Kidney (tissue), 22 donors: ENCODE measurements at places on chromosomes 1 and 21.

DNA sequence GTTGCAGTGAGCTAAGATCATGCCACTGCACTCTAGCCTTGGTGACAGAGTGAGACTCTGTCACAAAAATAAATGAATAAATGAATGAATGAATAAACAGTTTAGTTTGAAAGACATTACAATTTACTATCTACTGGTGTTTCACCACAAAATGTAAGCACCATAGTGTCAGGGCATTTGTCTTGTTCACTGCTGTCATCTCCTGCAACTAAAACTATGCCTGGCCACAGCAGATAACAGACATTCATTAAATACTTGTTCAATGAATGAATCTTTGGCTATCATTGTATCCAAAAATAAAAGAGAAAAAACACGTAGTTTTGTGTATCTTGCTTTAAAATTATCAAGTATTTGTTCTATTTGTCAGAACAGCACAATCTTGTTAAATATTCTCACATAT, 32.5 kb downstream of the SASS6 start:
- no peak for DNase-seq

DNA sequence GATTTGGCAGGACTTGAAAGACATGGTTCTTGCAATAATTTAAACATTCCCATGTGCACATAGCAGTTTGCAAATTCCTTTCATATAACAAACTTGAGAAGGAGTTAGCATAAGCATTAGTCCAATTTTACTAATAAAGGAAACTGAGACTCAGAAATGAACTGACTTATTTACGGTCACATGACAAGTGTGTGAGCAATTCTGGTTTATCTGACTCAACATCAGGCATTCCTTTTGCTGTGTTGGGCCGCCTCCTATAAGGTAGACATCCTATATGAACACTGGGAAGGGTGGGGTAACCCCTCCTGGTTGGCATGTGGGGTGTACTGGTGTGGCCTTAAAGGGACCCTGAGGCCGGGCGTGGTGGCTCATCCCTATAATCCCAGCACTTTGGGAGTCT, 8.5 kb upstream of the CPT2 start:
- DNase-seq, result no peak

- no peak for DNase-seq
Observed at GRCh38 chr1:92066321-92066720, 8.9 kb downstream of the SETSIP start.

DNA sequence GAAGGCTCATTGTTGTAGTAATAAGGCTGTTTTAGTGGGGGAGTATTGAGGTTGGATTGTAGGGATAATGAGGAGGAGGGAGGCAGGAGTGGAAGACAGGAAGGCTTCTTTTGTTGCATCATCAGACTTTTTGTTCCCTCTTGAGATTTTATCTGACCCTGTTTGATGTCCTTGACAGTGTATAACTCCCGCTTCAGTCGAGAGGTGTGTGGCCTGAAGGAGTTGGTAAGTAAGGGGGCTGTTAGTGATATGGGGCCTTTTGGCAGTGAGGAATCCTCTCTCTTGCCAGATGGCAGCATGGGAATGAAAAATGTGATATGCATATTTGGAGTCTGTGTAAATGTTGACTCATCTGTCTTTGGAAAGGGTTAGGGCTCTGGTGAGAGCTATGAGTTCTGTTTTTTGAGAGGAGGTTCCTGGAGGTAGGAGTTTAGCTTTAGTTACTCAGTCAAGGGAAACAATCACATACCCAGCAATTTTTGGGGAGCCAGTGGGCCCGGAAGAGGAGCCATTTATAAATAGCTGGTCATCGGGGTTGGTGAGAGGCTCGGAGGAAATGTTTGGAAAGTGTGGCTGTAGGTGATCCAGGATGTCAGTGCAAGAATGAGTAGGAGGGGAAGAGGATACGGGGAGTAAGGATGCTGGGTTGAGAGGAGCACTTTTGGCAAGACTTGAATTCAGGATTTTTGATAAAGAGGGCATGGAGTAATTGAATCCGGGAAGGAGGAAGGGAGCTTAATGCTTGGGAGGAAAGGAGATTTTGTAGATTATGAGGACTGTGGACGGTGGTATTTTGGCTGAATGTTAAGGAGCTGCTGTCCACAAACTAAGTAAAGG, 136.7 kb upstream of the ETV3 start:
- no peak for DNase-seq

DNA sequence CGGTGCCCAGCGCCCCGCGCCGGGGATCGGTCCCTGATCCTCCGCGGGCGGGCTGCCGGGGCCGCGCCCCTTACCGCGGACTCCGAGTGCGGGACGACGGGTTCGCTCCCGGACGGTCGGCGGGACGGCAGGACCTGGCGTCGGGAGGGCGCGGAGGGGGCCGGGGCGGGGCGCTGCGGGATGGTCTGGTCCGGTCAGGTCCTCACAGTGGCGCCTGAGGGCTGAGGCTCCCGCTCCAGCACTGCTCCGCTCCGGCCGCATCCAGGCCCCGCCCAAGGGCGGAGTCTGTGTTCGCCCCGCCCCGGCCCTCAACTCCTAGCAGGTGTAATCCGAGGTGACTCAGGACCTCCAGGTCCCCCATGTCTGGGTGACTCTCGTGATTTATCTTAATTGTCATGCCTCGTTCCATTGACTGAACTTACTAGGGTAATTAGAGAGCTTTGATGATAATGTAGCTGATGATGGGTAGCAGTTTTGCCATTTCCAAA, at the start of gene RAB3B:
Gene RAB3B, minus strand, starts transcription at position 223 of the 488 bp plus-strand sequence. CDS start 13,583 bp downstream, outside the sequence.
- peak; percentile 83 for DNase-seq

GRCh38 chr1:243917177-243917862, 67.3 kb upstream of the AKT3 start:
- DNase-seq, result peak; percentile 64

DNA sequence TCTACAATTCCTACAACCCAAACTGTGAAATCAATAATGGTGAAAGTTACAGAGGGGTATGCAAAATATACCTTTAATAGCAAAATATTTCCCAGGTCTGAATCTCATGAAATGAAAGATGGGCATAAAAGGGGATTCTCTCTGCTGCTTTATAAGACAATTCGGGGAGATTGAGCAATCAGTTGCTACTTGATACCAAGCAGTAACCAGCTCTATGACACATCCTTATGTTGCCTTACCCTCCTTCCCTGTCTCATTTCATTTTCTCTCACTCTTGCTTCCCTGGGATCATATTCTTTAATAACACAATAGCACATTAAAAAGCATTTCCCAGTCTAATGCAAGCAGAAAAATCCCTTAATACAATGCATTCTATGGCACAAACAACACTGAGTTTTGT, 29.0 kb downstream of the ZSWIM5 start:
- no peak for DNase-seq

DNA sequence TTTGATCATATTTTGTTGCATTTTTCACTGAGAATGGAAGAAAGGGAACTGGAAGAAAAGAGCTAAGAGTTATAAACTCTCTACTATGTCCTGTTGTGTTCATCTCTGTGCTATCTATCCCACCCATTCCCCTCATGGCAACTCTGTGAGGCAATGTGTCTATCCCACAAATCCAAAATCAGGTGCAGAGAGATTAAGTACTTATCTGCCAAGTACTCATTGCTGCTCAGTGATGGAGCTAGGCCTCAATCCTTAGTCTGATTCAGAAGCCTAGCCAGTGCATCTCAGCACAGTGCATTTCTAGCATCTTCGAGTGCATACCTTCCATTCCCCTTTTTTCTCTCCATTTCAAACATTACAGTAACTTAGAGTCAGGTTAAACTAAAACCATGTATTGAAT, 270.6 kb downstream of the TPR start:
- no peak for DNase-seq

DNA sequence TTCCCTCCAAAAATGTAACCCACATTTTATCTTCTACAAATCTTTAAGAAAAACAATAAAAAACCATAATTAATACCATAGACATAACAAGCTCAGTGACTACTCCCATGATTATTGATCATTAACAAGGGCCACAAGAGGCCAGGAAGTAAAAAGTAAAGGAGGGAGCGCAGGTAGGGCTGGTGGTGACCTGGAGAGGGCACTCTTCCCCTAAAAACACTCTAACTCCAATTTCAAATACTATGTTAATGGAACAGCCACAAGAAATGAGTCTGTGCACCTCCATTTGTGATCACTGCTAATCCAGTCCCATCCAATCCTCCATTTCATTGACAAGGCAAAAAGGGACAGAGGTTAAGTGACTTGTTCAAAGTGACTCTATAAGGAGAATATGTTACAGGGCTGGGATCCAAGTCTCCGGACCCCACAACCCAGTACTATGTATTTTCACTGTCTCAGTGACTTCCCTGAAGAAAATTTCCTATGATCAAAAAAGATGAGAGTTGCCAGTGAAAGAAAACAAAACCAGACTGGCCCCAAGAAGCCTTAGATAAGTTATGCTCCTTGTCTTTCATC, 41.2 kb upstream of the CFAP298 start:
- DNase-seq, result peak; percentile 48

DNA sequence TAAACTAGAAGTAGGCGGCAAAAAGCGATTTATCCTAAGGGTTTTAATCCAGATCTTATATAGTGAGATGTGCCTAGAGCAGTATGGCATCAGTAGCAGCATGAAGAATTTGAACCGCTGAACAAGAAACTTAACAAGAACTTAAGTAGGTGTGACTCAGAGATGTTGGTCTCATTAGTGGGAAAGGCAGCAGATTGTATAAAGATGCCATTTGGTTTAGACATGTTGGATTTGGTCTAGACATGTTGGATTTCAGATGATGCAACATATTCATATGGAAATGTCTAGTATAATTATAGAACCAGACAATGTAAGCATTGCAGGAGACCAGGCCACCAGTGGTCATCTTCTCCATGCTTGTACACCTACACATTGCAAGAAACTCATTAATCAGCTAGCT, 42.1 kb upstream of the ZP4 start:
- DNase-seq, result no peak

DNA sequence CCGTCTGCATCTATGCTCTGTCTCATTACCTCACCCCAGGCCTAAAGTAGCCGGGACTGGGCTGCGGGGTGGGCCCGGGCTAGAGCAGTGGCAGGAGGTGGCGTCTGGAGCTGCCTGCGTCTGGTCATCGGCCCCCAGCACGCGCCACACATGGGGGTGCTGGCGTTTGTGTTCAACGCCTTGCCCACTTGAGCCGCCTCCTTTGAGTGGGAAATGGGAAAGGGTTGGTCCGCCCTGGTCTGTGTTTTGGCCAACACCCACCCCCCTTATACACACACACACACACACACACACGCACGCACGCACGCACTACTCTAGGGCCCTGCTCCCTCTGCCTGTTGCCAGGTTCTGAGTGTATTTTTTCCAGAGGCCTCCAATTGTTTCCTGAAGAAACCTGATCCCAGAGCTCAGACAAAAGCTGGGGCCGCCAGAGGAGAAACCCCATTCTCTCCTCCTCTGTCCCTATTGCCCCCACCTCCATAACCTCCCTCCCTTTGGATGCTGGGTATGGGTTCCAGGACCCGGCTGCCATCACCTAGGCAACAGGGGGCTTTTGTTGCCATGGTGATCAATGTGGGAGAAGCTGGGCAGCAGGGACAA, 10.1 kb downstream of the VANGL2 start:
- DNase-seq, result no peak

GRCh38 chr1:94144836-94145235, 23.9 kb upstream of the ABCA4 start:
- DNase-seq, result no peak

- peak; percentile 74 for DNase-seq
Observed at GRCh38 chr1:209692745-209693504, 11.7 kb upstream of the HSD11B1 start.

DNA sequence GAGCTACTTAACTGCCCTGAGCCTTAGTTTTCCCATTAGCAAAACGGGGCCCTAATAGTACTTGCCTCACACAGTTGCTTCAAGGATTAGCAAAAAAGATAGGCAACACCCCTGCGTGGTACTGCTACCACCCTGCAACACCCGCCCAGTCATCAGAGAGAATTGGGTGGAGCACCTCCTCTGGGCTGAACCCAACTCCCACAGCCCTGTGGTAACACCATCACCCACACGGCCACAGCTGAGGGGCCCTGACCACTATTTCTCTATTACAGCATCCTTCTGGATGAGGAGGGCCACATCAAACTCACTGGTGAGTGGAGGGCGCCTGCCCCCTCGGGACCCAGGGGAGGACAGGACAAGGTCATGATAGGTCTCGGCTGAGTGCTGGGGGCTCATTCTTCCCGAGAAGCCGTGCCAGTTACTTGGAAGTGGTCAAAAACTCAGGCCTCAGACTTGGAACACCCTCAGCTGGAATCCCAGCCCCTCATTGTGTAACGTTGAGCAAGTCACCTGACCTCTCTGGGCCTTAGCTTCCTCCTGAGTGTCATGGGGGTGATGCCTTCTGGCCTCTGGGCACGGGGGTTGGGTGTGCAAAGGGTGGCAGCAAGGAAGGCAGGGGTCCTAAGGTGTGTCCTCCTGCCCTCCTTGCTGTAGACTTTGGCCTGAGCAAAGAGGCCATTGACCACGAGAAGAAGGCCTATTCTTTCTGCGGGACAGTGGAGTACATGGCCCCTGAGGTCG, 24.6 kb downstream of the RPS6KA1 start:
- no peak for DNase-seq

- DNase-seq, result no peak
Observed at GRCh38 chr1:78284354-78284753, 206.4 kb upstream of the PTGFR start.

GRCh38 chr21:28615276-28615675, 377.4 kb downstream of the LTN1 start:
- no peak for DNase-seq

DNA sequence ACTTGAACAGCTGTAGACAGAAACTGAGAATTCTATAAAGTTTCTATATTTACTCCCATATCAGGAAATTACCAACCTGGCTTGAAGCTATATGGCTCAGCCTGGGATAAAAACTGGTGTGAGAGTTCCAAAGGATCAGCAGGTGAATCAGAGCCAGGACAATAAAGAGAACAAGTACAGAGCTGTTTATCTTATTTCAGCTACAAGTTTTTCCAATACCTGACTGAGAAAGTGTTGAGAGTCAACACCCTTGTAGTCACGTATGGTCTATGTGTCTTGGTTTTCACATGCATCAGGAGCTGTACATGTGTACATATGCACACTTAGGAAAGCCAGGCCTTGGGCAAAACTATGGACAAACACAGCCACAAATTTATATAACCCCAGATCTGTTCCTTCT, 40.7 kb upstream of the CXADR start:
- no peak for DNase-seq

GRCh38 chr1:112790920-112791722, 76.0 kb upstream of the PPM1J start:
- no peak for DNase-seq

- peak; percentile 53 for DNase-seq
Observed at GRCh38 chr1:236280438-236281197, 1.1 kb downstream of the ERO1B start.

GRCh38 chr1:77360256-77360655, 78.4 kb downstream of the AK5 start:
- no peak for DNase-seq
